ENCODE measurements at places on chromosomes 7 and 10.

GRCh38 chr7:24152356-24152755, 131.6 kb upstream of the NPY start:
- no peak for DNase-seq

DNA sequence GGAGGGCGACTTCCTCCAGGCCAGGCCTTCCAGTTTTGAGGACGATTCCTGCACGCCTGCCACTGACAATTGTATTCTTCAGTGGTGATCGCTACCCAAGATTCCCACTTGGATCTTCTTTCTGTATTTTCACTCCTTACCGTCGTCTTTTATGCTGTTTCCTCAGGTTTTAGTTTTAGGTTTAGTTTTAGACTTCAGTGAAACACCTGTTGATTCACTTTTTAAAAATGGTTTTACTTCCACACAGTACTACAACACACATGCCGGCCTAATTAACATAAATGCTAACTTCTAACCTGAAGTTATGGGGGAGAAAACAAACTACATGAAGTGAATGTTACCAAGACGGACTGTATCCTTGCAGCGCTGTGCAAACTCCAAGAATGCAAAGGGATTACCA, 530.6 kb upstream of the MGMT start:
- no peak for DNase-seq

- DNase-seq = no peak
These were observed 5.4 kb downstream of the CAV1 start for GRCh38 chr7:116530107-116530820.

DNA sequence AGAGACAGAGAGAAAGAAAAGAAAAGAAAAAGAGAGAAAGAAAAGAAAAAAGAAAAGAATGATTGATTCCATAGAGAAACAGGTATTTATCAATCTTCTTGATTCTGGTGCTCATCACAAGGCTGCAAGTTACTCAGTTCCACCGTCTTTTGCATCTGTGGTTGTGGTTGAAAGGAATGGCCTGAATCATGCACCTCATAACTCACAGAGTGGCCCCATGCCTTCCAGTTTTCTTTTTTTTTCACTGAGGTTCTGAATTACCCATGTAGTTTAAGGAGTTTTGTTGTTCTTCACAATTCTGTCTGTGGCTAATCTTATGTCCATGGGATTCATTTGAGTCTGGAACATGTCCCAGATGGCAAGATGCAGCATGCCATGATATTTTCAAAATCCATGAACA, 156.0 kb downstream of the ZNF33B start:
- DNase-seq = no peak

GRCh38 chr10:72930276-72930675, 24.3 kb downstream of the PLA2G12B start:
- DNase-seq = no peak

DNA sequence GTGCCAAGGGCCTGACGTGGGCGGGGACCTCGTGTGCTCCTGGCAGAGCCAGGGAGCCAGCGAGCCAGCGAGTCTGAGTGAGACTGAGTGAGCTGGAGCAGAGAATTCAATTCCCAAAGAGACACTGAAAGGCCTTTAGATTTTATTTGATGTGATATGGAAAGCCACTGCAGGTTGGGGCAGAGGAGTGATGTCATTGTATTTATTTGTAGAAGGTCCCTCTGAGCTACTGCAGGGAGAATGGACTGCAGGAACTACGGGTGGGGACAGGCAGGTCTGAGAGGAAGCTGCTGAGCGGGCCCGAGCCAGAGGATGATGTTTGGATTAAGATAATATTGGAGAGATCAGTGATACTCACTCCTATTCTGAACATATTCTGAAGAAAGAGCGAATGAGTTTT, 445.8 kb upstream of the ANKRD30A start:
- DNase-seq = no peak

DNA sequence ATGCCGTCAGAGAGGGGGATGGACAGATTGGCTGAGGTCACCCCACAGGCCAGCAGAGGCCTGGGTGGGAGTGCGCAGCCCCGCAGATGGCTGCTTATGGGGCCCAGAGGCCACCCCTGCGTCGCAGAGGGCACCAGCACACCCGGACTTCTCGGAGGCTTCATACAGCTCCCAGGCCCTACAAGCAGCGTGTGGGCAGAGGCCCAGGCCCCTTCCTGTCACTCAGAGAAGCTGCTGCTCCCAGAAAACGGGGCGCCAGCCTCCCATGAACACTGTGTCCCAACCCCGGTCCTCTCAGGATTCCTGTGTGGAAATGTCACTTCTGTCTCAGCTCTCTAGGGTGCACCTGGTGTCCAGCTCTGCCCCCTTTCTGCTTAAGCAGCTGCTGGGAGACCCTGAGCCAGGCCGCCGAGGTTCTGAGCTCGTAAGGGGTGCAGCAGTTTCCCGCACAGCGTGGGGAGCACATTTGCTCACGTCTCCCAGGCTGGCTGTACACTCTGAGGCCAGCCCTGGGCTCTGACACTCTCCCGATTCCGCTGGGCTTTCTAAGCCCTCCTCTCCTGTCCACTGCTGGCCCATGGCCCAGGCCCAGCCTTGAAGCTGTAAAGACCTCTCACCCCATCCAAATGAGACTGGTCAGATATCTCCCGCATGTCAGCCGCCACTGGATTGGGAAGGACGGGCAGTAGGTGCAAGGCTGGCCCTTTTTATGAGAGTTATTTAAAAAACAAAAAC, 6.8 kb downstream of the GPR146 start:
- no peak for DNase-seq

DNA sequence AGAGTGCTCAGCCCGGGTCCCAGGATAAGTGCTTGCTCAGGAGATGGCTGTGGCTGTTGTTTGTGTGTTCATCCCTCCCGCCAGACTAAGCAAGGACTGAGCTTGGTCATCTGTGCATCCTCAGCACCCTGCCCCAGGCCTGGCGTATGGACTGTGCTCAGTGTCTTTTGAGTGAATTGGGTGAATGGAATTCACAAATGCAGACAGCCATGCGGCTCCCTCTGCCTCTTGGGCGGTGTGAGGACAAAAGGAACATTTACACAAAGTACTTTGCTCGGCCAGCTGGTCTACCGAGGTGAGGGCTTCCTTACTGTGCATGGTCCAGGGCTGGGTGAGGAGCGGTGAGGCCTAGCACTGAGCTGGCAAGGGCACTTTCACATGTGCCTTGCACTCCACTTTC, 120.2 kb downstream of the CDH23 start:
- no peak for DNase-seq

- DNase-seq = no peak
These were observed 37.3 kb upstream of the ADCYAP1R1 start for GRCh38 chr7:31014826-31015225.

DNA sequence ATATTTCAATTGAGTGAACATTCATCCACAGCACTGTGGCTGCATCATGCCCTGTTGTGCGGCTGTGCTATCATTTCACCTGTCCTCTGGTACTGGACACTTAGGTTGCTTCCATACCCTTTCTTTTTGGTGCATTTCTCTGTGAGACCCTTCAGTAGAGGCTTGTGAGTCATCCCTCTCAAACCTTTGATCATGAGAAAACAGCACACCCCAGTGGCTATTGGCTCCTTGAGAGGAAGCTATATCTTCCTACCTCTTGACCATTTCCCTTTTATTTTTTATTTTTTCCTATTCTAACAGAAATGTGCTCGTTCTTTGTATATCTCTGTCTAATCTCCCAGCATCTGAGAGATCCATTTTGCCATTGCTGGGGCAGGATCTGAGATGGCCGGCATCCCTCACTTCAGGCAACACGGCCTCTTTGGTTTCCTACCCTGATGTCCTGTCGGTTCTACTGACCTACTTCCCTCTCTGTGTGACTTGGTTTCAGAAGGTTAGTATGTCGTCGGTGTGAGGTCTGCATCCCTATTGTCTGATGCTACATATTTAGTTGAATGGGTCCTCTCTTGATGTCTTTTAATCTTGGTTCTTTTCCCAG, 23.8 kb upstream of the PIK3AP1 start:
- no peak for DNase-seq

- DNase-seq = no peak
These were observed 136.8 kb upstream of the YAE1 start for GRCh38 chr7:39429421-39429820.

DNA sequence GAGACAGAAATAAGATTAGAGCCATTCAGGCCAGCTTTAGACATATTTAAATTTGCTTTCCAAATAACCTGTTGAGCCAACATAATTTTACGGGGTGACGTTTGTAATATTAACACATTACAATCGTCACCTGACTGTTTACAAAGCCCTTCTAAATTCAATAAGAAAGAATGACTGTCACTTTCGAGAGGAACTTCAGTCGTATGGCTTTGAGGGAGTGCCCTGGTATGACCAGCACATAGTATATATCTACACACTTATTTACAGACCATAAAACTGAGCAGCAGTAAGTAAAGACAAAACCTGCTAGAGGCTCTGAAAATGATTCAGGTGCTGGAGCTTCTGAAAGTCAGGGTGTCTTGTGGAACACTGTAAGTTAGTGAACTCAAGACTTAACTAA, 62.4 kb downstream of the BLNK start:
- no peak for DNase-seq

- no peak for DNase-seq
These were observed 252.8 kb downstream of the ELFN1 start for GRCh38 chr7:1922870-1923236.

GRCh38 chr7:3107228-3107763, 63.6 kb upstream of the CARD11 start:
- DNase-seq = no peak

DNA sequence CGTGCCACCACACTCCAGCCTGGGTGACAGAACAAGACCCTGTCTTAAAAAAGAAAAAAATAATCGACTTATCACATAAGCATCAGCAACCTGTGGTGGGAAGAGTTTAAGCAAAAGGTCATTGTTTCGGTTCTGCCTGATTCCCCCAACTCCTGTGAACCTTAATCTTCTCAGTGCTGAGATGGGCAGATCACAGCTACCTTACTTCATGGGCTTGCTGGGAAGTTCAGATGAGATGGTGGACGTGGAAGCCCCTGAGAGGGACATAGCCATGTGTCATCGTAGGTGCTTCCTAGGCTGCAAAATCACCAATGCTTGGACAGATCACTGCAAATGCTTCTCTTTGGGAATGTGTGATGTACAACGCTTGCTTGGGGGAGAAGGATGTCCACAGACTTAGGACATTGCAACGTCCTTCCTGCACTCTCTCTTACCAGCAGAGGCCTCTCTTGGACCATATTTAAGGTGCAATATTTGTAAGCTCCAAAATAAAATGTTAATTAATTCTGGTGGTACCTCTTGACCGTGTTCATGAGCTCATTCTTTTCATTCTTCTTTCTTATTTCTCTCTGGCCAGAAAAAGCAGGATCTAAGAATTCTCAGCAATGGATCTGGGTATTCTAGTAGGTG, 8.6 kb downstream of the GJD4 start:
- DNase-seq = no peak

DNA sequence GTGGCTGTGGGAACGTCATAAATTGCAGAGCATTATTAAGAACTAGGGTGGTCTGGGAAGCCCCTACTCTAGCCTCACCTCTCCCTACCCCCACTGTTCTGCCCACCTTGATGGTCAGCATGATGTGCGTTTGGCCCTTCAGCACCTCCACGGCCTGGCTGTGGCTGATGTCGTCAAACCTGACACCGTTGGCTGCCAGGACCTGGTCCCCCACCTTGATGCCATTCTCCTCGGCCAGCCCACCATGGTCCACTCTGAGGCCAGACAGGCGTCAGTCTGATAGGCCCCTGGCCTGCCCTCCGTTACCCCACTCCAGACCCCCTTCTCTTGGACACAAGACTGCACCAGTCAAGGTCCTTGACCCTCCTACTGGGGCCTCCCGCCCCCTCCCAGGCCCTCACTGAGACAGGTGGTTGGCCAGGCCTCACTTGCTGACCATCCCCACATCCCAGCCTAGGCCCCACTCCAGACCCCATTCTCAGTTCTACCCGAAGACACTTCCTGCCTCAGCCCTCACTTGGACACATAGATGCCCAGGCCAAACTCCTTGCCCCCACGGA, 9.2 kb downstream of the PDZD7 start:
- no peak for DNase-seq

- DNase-seq = no peak
These were observed 445.7 kb downstream of the ADRA2A start for GRCh38 chr10:111522551-111522950.

GRCh38 chr10:61456095-61456789, 3.1 kb upstream of the TMEM26 start:
- no peak for DNase-seq

GRCh38 chr7:123811056-123811455, 33.9 kb upstream of the HYAL4 start:
- no peak for DNase-seq
